Fibroblast of skin of scalp (primary cell): ENCODE measurements at places on chromosomes 2 and 18.

DNA sequence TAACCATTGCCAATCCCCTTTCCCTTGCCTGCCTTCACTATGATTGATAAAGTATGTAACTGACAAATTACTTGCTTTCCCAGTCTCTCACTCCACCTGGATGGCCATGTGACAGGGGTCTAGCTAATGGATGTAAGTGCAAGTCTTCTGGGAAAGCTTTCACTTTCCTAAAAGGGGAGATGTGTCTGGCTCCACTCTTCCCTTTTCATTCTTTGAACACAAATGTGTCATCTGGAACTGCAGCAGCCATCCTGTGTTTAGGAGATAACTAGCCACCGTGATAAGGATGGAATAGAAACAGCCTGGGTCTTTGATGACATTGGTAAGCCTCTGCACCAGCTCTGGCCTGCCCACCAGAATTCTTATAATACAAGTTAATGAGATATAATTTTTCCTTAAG is 38.2 kb downstream of the SNRPD1 start:
- DNase-seq = no peak

GRCh38 chr2:23561088-23561487 is 176.1 kb downstream of the KLHL29 start:
- no peak for DNase-seq

DNA sequence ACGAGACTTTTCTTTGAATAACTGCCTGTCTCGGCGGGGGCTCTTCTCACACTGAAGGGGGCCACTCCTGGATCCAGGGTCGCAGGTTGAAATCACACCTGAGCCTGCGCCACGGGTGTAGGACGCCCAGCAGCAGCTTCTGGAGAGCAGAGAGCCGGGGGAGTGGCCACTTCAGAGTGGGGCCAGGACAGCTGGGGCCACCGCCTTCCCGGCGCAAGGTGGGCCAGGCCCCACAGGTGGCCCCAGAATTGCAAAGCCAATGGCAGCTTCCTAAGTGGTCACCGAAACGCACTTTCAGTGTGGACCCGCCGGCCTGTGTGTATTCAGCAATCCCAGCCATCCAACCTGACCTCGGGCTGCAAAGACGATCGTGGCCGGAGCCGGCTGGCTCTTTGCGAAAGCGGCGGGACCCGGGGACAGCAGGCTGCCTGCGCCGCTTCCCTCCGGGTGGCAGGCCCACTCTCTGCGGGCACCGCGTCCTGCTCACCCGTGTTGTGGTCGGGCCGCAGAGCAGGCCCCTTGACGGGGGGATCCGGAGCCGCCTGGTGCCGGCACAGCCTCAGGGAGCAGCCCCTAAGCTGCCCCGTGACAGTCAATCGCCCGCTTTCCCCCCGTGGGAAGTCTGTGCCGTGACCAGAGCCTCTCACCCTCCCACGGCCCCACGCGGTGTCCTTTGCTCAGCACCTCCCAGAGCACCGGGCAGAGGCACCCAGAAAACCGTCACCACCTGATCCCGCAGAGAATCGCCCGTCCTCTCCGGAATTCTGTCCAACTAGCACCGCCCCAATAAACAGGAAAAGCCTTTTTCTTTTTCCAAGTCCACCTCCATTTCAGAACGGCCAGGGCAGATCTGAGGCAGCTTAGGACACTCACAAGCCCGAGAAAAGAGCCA is 144.7 kb downstream of the ZNF516 start:
- no peak for DNase-seq

- no peak for DNase-seq
Measured at GRCh38 chr2:229269941-229270340, 1.1 kb downstream of the PID1 start.

DNA sequence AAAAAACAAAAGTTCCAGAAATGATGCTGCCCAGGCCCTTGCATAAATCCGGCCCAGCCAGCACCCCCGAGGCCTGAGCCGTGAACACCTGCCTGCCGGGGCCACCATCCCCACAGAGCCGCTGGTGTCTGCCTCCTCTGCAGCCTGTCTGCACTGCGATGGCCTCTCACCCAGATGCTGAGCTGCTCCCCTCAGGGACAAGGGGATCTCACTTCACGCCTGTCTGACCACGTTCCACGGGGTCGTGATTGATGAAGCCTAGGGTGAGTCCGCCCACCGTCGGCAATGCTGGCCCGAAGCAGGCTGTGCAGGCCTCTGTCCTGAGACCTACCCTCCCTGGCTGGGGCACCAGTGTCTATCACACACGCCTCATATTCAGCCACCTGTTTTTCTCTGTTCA is 444.2 kb downstream of the EIPR1 start:
- DNase-seq = no peak

GRCh38 chr2:218782528-218782844 is 539 bp downstream of the CYP27A1 start:
- no peak for DNase-seq

GRCh38 chr2:75211266-75211770 is 12.0 kb upstream of the TACR1 start:
- DNase-seq = no peak

DNA sequence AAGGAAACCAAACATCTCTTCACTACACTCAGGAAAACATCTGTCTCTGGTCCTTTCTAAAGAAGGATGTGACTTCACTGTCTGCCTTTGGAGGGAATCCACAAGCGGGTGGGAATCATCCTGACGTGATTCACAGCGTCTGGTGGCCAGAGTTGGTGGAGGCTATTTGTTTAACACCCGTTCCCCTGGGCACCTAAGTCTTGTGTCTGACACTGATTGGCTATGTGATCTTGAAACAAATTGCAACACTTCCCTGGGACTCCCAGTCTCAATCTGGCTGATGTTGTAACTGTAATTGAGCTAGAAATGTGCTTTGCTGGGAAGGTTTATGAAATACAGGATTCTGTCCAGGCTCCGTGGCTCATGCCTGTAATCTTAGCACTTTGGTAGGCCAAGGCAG is 28.8 kb upstream of the SIX3 start:
- DNase-seq = peak; percentile 13

DNA sequence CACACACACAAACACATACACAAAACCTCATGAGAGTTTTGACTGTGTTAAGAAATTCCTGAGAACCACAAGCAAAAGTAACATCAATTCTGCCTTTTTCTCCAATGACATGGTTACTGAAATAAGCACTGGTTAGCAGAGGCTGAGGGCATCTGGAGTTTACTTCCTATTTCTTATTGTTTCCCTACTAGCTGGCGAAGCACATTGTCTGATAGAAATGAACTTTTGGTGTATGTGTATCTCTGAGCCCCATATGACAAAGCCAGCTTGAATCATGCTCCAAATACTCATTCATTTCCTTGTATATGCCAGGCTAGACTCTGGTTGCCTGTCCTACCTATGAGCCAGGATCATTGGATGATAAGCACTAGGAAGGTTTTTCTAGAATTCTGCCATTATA is 203.1 kb downstream of the NCKAP5 start:
- DNase-seq = no peak

GRCh38 chr2:15923597-15923996 is 16.8 kb upstream of the MYCN start:
- no peak for DNase-seq

DNA sequence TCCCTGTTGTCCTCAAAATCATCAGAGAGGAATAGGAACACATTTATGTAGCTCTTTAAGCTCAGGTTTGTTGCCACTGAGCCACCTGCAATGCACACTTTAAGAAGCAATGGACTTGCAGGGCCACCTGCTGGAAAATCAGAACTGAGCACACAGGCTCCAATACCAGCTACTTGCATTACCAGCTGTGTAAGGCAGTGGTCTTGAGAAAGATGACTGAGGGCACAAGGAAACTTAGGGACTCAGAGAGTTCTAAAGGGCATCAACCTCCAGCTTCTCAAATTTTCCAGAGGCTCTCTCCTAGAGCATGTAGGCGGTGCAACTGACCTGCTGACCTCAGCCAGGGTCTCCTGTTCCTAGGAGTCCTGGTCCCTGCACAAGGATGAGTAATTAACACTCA is 2.5 kb upstream of the CNDP2 start:
- peak; percentile 48 for DNase-seq

DNA sequence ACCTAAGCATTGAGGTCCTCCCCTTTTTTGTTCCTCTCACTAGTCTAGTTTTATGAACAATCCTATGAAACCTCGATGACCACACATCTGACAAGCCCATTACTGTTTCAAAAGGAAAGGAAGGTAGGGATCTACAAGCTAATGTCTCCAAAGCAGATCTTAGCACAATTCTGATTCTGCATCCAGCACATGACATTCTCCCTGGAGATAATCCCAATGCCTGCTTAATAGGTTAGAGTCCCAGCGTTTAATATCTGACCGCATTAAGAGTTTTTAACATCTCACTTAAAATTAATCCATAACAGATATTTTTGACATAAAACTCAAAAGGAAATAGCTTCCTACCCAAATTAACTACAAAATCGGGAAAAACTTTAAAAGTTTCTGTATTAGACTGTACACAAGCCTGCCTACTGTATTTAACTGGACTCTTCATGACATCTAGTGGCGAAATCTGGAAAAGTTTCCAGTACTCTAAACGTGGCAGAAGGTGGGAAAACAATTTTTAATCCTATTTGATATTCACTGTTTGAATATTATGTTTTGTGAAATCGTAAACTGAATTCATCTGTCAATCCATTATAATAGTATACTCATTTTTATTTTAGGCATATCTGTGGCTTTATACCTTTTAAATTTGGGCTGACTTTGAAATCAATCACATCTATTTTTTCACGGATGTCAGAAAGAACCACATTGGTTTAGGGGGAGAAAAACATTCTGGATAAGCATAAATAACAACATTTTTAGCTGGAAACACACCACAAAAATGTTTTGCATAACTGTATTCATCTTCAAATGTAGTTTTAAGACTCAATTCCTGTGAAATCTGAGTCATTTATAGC is 62.4 kb downstream of the TXNL1 start:
- peak; percentile 69 for DNase-seq

DNA sequence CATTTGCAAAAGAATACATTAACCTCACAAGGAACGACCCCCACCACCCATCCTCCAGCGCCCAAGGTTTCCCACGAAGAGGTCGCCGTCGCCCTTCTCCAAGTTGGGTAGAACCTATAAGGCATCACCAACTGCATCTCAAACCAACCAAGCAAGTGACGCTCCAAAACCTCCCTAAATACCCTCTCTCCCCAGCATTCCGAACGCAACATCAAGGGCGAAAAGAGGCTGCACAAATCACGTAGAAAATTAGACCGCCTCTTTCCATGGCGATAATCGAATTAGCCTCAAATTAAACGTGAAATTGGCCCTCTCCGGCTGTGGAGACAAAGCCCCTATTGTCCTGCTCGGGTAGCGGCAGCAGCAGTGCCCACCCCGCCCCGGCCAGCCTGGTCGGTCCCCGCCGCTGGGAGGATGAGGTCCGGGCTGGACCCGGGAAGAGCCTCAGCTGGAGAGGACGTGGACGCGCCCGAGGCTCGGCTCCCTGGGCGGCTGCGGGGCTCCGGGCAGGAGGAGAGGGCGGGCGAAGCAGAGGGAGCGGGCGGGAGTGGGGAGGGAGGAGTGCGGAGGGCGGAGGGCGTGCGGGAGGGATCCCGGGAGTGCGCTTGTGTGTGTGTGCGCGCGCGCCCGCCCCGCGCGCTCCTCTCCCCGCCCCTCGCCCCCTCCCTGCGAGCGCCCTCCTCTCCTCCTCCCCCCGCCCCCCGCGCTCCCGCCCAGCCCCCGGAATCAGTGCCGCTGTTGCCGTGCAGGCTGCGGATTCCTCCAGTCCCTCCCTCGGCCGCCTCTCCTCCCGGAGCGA is at the start of gene SPTBN1:
SPTBN1 (plus strand) TSS at position 765 of the 799 bp plus-strand sequence. CDS start 70,092 bp downstream, outside the sequence.
- peak; percentile 94 for DNase-seq

- no peak for DNase-seq
Measured at GRCh38 chr2:134086594-134087219, 167.2 kb upstream of the MGAT5 start.

DNA sequence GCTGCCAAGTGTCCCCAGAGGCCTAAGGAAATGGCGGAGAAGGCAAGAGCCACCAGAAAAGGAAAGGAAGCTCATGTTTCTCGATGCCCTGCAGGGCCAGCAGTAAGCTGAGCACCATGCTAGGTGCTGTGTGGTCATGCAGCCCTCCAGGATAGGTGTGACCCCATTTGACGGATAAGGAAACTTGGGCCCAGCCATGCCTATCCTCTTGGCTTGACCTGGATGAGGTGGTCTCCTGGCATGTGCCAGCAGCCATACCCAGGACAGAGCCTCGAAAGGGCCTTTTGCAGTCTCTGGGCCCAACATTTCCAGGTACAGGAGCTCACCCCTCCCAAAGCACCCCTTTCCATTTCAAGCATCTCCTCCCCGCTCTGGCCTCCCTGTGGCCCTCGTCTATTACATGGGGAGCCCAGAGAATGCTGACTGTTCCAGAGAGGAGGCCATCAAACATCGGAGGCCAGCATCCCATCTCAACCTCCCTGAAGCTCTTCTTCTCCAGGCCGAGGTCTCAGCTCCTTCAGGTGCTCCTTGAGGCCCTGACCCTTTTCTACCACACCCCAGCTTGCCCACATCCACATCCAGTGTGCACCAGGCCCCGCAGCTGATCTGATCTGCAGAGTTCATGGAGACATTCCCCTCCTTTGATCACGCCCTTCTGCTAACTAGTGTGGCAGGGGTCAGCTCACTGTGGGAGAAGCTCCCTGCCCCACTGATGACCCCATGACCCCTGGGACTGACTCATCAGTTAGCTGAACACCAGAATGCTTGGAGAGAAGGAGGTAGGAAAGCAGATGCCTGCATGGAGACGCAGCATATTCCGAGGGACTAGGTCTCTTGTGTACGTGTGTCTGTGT is 208.4 kb downstream of the TNS1 start:
- DNase-seq = no peak

DNA sequence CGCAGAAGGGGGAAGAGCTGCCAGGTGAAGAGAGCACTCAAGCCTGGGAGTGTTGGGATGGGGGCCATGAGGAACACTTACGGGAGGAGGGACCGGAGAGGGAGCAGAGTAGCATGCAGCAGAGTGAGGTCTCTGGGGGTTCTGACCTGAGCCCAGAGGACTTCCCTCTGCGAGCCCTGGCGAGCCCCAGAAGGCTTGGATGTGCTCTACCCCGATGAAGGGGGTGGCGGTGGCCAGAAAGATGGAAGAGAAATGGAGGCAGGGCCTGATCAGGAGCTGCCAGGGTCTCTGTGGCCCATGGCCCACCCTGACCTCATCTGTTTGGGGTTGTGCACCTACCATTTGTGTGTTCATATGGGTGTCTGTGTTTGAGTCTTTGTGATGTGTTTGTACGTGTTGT is 42.0 kb downstream of the CROCC2 start:
- DNase-seq = no peak

GRCh38 chr2:66387016-66387753 is 47.7 kb upstream of the MEIS1 start:
- DNase-seq = no peak

- DNase-seq = no peak
Measured at GRCh38 chr2:211611061-211611518, 927.5 kb downstream of the ERBB4 start.
